Adipocyte (in vitro differentiated cells): ENCODE measurements at places on chromosomes 7 and 10.

- DNase-seq, result no peak
These were observed 27.1 kb upstream of the SEMA3C start for GRCh38 chr7:80945976-80946375.

DNA sequence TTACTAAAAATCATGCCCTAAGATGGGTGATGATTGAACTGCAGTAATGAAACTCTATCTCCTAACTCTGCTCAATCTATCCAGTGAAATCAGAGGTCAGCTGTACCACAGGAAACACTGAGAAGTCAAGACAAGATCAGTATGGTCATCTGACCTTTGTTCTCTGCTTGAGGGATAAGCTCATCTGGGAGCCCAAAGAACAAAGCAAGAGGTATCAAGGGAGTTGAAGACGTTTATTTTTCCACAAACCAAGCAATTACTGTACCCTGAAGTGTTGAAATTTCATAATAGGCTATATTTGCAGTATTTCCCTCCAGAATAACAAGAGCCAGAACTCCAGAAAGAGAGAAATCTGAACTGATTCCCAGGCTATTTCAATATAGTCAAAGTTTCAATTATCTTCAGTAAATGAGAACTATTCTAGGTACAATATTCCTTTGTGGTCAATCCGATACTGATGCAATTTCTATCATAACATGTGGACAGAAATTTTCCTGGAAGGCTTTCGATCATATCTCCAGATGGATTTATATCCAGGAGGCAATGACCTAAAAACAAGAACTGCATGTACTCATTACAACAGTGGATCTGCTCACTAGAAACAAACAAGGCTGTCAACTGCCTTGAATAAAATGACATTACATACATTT lies 345.3 kb downstream of the TNS3 start:
- DNase-seq, result no peak

- DNase-seq, result peak; percentile 15
These were observed 242.4 kb upstream of the GLI3 start for GRCh38 chr7:42479452-42479815.

GRCh38 chr7:69753981-69754380 lies 155.7 kb downstream of the AUTS2 start:
- DNase-seq, result no peak

DNA sequence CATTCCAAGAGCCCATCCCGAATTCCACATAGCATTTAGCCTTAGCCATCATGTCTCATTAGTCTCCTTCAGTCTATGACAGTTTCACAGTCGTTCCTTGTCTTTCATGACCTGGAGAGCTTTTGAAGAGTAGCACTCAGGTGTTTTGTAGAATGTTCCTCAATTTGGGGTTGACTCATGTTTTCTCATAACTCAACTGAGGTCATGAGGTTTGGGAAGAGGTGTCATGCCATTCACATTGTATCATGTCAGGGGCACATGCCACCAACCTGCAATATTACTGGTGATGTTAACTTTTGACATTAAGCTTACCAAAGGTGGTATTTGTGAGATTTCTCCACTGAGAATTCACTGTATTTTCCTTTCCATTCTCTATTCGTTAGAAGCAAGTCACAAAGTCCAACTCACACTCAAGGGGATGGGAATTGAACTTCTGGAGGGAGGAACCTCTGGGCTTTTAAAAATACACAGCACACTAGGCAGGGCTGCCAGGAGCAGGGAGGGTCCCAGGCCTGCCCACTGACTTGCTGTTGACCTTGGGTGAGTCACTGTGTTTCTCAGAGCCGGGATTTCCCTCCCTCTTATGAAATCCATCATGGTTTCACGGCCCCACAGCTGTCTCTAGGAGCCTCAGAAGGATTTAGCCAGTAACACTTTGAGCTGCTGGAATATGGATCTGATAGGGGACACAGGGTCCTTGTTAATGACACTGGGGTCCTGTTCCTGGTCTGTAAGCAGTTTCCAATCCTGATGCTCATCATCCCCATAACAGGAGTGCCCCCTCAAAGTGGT lies 74.4 kb upstream of the TCF7L2 start:
- peak; percentile 70 for DNase-seq

DNA sequence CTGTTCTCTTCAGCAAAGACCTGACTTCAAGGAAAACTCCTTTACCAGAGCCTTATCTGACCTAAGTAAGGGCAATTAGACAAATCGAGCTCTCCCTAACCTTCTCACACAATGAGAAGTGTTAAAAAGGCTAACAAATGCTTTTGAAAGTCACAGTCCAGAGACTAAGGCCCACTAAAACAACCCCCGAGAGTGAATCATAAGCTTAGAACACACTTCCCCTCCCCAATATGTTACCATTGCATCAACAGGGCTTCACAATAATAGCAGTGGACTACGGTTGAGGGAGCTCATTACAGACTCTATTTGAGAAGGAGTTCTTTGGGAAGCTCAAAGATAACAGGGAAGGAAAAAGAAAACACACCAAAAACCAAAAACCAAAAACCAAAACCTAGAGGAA lies 28.6 kb upstream of the ZEB1 start:
- no peak for DNase-seq

- DNase-seq, result no peak
These were observed 129.9 kb upstream of the ZNF32 start for GRCh38 chr10:43778571-43778970.
